Activated gamma-delta T cell treated with Interleukin-2 at 50 U/mL for 16 hours (primary cell): ENCODE measurements at places on chromosomes 4 and X.

GRCh38 chr4:82776925-82777542 lies 21.6 kb downstream of the SCD5 start:
- DNase-seq, result no peak

DNA sequence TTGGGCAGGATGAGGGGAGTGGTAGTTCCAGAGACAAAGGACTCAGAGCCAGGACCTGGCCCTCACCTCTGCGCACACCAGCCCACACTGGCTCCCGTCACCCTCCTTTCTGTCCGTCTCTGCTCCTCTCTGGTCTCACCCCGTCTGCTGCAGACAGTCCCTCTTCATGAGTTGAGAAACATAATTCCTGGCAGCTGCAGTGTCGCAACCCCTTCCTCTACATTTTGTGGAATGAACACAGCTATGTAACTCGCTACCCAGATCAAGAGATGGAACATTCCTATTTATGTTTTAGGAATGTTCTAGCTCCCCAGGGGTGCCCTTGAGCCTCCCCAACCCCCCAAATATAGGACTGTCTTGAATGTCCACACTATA lies 59.3 kb downstream of the SHROOM2 start:
- DNase-seq, result no peak

DNA sequence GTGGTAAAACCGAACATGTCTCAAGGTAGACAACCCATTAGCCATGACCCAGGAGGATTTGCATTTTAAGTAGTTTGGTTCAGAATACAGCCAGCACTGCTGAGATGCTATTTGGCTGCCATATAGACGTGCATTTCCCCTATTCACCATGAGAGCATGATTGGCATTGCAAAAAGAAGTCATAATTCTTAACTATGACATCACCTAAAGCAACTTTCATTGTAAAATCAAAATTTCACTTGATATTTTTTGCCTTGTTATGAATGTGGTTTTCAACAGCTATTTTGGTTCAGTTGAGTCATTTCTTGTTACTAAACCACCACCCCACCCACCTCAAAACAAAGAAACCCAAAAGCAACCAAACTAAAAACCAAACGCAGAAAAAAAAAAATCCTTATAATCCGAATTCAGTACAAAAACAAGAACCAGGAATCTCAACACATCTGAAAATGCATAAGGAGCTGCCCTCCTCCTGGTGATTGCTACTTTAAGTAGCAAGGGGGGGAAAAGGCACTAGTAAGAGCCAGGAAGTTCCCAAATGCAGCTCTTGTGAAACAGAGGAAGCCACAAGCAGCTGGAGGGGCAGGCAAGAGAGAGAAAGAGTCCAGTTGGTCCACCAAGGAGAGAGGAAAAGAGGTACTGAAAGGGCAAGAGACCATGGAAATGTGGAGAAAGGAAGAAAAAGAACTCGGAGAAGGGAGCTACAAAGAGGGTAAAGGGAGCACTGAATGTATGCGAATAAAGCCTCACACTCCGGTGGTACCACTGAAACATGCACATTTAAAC lies 3.1 kb downstream of the SLITRK4 start:
- no peak for DNase-seq

GRCh38 chrX:108000751-108001150 lies 18.6 kb upstream of the TEX13B start:
- no peak for DNase-seq

DNA sequence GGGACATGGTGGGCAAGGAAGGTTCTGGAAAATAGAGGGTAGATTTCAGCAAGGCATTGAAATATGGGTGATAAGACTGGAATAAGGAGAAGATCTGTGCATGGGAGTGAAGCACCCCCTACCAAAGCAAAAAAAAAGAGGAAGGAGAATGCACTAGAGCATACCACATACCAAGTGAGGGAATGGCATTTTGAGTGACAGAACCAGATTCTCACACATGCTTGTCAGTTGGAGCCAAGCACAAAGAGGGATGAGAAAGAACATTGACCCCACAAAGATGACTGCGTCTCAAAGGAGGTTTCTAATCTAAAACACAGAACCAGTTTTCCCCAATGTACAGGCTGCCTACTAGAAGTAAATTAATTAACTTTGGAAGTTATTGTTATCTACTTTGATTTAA lies 140.3 kb upstream of the SMAD1 start:
- DNase-seq, result no peak
